ENCODE measurements at places on chromosomes 4 and X.

DNA sequence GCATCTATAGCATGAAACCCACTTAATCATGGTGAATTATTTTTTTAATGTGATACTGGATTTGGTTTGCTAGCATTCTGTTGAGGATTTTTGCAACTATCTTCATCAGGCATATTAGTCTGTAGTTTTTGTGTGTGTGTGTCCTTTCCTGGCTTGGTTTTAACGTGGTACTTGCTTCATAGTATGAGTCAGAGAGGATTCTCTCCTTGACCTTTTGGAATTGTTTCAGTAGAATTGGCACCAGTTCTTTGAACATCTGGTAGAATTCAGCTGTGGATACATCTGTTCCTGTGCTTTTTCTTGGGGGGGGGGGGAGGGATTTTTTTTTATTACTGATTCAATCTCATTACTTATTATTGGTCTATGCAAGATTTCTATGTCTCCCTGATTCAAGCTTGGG is 232.0 kb upstream of the KLF8 start:
- DNase-seq: no peak

- DNase-seq: no peak
Observed at GRCh38 chr4:104896660-104897645, 249.7 kb upstream of the TET2 start.

DNA sequence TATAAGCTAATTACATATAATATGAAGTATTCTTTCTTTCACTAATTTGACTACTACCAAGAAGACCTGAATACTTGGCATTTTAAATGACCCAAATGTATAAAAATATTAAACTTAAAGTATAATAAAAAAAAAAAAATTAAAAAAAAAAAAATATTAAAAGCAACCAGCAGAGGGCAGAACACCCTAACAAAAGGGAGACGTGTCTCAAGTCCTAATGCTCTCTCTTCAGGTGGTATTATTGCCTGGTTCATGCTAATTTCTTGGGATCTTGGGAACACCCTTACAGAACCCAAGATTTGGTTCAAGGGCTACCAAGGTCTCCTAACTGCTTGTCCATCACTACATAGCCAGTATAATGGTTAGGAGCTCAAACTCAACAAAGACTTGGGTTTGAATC is 754.8 kb downstream of the RAB28 start:
- DNase-seq: peak; percentile 12

DNA sequence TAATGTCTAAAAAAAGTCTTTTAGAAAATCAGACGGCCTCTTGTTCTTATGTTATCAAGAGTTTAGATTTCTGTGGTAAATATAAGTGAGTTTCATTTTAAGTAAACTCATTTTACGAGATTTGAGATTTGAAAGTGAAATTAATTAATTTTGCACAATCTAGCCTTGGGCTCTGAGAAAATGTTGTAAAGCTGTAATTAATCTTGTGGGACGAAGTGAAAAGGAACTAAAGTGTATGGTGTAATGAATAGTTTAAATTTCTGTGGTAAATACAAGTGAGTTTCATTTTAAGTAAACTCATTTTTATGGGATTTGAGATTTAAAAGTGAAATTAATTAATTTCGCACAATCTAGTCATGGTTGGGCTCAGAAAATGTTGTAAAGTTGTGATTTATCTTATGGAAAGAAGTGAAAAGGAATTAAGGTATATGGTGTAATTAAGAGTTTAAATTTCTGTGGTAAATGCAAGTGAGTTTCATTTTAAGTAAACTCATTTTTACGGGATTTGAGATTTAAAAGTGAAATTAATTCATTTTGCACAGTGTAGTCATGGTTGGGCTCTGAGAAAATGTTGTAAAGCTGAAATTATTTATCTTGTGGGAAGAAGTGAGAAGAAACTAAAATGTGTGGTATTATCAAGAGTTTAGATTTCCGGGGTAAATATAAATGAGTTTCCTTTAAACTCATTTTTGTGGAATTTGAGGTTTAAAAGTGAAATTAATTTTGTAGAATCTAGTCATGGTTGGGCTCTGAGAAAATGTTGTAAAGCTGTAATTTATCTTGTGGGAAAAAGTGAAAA is 1.6 kb downstream of the SCML1 start:
- DNase-seq: peak; percentile 29

DNA sequence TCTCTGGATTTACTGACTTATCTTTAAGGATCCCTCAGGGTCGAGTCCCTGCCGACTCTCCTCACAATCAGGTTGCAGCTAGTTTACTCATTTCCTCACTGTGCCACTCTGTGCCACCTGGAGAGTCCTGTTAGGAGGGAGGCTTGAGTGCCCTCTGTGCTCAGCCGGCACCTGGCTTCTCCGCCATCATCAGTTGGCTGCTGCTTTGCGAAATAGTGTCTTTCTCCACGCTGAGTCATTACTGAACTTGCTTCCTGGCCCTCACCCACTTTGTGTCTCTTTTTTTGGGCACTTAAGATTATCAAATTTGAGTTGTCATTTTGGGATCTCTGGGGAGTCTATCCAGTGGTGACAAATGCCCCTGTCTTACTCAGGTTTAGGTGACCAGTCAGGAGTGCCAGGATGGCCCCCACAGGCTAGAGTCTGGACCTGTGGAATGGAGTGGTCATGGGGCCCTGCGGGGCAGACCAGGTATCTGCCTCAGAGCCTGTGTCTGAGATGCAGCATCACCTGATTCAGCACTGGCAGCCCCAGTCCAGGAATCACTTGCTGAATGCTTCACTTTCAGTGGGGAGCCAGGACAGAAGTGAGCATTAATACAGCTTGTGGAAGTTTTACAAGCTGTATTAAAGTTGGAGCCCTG is 37.7 kb downstream of the JADE1 start:
- no peak for DNase-seq

- DNase-seq: peak; percentile 0
Observed at GRCh38 chrX:100928660-100929613, at the start of gene XKRX. XKRX (minus strand) TSS chrX:100928917; CDS start chrX:100928304, 613 bp downstream.

DNA sequence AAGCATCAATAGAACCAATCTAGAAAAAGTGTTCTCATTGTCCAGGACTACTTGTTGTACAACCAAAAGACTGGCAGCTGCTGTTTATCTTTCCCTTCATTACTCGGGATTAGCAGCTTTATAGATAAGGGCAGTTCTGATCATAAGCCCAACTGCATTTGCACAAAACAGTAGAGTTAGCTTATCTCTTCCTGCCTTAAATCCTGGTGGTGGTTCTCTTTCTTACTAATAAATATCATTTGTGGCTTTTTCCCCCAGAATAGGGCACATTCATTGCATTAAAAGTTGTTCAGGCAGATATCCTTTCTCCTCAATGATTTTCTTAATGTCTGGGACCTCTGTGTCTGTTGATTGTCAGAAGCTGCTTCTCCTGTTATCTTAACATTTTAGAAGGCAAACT is 20.2 kb upstream of the RRAGB start:
- no peak for DNase-seq

GRCh38 chr4:8241895-8242696 is 27.5 kb upstream of the HTRA3 start:
- DNase-seq: peak; percentile 92

Data from fibroblast of skin of scalp (primary cell).